ENCODE measurements at places on chromosomes 12 and 14.

- DNase-seq, result no peak
Measured at GRCh38 chr12:22729431-22729956, 104.5 kb downstream of the ETNK1 start.

DNA sequence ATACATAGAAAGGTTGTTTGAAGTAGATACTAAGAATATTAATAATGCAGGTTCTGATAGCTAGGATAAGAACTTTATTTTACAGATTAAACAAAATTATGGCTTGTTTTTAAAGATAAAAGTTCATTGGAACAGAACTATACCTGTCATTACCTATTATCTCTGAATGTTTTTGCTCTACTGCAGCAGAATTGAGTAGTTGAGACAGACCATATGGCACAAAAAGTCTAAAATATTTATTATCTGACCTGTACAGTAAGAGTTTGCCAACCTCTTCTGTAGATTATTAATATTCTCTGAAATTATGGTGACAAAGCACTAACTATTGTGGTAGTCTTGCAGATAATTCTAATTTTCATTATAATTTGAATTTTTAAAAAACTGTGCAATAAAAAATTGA lies 829.1 kb upstream of the MGAT4C start:
- no peak for DNase-seq

GRCh38 chr12:111953455-111953854 lies 59.5 kb downstream of the TMEM116 start:
- no peak for DNase-seq

DNA sequence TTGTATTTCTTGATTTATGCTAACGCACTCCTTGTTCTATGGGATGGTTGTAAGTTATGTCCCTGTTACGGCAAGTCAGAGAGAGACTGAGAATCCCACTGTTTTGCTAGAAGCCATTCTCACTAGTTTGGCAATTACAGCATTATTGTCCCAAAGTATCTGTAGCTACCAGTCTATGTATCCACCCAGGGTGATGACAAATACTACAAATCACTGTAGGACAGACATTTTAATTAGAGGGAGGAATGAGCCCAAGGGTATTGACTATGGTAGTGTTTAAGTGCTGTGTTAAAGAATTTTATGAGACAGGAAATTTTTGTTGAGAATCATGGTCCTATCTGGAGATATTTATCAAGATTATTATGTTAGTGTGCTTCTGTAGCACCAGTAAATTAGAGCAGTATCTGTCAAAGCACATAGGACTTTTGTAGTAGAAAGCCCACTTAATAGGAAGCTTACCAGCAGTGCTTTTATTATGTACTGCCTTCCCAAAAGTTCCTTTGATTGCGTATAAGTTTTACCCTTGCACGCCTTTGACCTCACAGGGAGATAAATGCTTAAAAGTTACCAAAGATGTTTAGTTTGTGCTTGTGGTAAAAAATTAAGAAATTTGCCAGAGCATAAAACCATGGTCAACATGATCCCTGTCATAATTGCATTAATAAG lies 10.7 kb downstream of the PRKCH start:
- DNase-seq, result no peak

DNA sequence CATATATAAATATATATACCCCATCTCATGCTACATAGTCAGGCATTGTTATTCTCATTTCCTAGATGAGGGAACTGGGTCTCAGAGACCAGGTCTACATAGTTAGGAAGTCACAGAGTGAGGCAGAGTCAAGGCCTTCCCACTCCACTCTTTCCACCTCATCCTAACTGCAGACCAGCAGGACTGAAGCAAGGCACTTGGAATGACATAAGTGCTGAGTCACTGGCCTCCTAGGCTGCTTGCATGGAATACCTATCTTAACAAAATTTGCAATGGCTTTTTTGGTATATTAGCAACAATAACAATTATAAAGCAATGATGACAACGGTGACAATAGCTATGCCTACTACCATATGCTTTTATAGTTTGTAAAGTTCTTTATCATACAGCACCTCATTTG lies 5.4 kb upstream of the ANO4 start:
- DNase-seq, result no peak

DNA sequence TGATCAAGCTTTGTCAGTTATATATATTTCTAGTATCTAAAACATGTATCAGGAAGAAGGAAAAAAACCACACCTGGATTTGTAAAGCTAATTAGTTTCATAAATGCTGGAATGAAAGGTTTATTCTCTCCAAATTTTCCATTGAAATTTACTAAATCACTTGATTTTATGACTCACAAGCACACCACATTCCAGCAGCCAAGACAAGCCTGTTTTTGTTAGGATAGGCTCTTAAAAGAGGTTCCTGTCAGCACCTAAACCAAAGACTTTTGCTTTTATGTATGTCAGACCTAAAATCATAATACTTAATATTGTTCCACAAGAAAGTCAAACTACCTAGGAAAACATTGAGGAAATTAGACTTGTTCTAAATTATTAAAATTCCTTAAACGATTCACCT lies 85.3 kb upstream of the PAWR start:
- DNase-seq, result no peak

DNA sequence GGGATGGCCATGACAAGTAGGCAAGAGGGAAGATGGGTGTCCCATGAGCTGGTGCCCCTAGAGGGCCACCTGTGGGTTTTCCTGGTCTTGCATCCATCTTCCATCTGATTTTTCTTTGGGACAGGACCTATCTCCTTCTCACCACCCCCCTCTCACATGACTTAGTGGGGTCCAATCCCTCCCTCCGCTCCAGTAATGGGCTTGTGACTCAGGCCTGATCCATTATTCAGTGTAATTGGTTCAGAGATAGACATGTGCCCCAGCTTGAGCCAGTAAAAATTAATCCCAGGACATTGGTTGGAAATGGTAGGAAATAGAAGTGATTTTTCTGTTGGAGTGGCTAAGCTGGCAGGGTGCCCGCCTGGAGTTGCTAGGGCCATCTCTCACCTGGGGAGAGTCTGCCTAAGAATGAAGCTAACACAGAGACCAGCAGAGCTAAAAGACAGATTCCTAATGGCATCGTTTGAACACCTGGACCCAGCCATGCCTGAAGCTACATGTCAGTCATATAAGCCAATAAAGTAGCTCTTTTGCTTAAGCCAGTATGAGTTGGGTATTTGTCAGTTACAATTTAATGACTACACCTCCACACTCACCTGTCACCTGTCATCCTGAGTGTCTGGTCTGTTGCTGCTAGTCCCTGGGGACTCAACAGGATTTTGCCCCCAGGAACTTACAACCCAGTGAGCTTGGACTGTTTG lies 14.7 kb downstream of the RASAL1 start:
- DNase-seq, result peak; percentile 19

- no peak for DNase-seq
Measured at GRCh38 chr12:105158876-105159275, 51.3 kb downstream of the WASHC4 start.

DNA sequence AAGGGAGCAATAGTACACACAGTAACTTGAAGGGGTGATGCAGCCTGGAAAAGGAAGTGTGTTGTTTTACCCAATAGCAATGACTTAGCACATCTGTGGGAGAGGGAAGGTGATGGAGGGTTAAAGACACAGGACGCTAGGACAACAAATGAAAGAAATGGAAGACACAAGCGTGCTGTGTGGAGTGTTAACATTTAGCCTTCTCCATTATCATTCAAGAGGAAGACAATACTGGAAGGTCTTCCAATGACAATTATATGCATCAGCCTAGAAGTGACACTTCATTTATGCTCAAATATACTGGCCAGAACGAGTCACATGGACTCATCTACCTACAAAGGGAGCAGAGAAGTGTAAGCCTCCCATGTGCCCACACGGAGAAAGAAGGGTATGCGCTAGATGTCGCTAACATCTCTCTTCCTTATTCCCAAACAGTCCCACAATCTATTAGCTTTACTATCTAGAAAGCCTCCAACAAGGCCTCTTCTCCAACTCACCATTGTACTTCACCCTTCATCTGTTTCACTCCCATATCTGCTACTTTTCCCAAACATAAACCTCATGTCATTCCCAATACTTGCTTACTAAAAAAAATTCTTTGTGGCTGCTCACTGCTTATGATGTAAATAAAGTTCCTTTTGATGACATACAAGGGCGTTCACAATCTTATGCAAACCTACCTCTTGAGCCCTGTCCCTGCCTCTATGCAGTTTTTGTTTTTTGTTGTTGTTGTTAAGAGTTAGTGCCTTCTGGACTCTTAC lies 20.3 kb downstream of the PPM1H start:
- no peak for DNase-seq

- no peak for DNase-seq
Measured at GRCh38 chr12:22180705-22181104, 134.7 kb downstream of the CMAS start.

- no peak for DNase-seq
Measured at GRCh38 chr14:93109572-93110481, 5.9 kb downstream of the ITPK1 start.

DNA sequence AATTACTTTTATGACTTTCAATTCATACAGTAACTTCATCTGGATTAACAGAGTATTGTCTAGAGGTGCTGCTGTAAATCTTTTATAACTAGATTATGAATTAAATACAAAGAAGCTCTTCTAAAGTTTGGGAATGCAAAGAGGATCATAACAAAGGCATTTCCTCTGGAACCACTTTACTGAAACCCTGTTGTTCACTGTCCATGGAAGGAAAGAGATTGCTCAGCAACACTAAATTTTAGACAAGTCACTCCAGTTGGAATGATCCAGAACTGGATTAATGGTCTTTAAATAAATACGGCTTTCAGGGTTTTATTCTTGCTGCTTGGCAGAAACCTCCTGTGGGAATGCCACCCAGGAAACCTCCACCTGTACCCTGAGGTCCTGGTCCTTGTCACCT lies 250.6 kb downstream of the KSR2 start:
- DNase-seq, result no peak
